8988T (cell line): ENCODE measurements at places on chromosomes 3 and 15.
A peak's percentile ranks its signal among the peaks of the same experiment; 100 is the strongest.

GRCh38 chr15:94324117-94324826 is 92.9 kb downstream of the MCTP2 start:
- DNase-seq, result no peak

- DNase-seq, result no peak
Observed at GRCh38 chr3:63565220-63565619, 87.3 kb upstream of the SNTN start.

DNA sequence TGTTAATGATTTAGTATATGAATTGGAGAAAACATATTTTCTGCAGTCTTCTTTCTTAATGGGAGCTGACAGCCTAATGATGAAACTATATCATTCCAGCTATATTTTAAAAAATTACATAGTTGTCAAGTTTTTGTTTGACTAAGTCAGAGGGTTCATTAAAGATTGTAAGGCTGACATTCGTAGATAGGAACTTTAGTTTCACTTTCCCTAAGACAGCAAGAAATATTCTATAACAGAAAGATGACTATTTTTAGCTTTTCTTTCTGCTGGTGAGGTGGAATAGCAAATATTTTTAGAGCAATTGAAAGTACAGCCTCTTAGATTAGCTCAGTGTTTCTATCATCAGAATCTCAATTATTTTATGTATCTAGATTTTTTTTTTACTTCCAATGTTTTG is 60.2 kb downstream of the PIAS1 start:
- DNase-seq, result no peak

- no peak for DNase-seq
Observed at GRCh38 chr3:165464736-165465135, 268.6 kb upstream of the SLITRK3 start.

DNA sequence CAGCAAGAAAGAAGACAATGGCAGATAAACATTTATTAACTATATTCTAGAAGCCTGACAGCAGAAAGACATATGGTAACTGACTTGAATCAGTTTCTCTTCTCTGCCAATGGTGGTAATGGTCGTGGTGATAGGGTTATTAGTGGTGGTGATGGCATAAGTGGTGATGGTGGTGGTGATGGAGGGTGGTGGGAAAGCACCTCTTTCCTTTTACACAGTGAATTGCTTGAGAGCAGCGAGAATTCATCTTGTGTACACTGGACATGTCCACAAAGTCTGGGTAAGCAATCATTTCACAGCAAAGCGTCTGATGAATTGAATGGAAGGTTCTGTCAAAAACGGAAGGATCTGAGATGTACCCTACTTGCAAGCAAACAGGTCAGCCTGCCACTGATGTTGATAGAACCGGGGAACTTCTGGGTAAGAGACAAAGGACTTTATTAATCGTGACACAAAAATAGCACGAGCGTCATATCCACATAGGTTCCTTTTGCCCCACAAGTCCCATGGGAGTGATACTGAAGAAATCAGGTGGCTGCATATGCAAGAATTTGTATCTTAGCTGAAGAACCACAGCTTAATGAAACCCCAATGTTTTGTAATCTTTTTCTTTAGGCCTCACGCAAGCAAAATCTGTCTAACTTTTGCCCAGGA is 23.5 kb upstream of the TBC1D5 start:
- DNase-seq, result no peak

DNA sequence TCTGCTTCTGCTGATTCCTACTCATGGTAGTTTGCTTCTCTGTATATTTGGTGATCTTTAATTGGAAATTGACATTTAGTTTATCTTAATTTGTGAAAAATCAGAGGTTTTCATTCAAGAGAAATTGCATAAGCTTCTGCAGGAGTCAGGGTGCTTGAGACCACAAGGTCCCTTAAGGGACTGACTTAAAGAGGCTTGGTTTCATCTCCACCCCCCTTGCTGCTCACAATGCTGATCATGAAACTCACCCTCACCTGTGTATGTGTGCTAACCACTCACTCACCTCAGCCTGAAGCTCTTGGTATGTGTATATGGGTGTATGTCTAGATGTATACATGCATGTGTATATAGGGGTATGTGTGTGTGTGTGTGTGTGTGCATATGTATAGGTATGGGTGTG is 11.4 kb downstream of the PGPEP1L start:
- no peak for DNase-seq

DNA sequence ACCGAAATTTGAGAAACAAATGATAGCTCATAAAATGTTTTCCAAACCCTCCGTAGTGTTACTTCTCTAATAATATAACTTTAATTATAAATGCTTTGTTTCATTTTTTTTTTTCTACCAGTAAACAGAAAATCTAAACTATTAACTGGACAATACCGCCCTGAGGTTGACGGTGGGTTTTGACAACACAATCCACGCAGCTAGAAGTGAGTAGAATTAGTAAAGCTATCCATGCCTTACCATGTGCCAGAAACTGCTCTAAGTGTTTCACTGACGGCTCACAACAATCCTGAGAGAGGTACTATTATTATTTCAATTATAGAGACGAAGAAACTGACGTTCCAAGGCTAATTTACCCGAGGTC is 410 bp downstream of the NDUFAF1 start:
- DNase-seq, result no peak

DNA sequence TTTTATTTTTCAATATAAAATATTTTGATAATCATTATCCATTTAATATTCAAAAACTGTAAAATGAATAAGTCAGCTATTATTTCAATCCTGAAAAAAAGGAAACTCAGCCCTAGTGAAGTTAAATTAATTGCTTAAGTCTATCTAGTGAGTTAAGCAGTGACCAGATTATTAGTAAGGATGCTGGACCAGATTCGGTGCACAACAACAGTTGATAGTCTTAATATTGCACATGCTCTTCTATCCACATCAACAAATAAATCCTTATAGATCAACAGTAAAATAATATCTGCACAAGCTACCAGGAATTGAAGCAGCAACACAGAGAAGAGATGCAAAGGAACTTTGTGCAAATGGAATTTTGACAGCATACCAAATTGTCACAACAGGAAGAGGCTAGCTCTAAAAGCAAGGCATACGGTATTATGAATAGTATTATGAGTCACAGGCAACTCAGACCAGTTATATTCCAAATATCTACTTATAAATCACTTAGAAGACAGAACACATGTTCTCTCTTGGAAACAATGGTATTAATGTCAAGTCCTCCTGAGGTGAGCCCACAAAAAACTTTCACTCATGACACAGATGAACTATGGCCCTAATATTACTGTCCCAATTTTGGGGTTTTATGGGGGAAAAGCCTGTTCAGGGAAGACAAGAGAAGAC is 24.9 kb downstream of the VPS13C start:
- DNase-seq, result no peak

GRCh38 chr15:59294574-59295260 is 78.0 kb downstream of the MYO1E start:
- DNase-seq, result no peak

DNA sequence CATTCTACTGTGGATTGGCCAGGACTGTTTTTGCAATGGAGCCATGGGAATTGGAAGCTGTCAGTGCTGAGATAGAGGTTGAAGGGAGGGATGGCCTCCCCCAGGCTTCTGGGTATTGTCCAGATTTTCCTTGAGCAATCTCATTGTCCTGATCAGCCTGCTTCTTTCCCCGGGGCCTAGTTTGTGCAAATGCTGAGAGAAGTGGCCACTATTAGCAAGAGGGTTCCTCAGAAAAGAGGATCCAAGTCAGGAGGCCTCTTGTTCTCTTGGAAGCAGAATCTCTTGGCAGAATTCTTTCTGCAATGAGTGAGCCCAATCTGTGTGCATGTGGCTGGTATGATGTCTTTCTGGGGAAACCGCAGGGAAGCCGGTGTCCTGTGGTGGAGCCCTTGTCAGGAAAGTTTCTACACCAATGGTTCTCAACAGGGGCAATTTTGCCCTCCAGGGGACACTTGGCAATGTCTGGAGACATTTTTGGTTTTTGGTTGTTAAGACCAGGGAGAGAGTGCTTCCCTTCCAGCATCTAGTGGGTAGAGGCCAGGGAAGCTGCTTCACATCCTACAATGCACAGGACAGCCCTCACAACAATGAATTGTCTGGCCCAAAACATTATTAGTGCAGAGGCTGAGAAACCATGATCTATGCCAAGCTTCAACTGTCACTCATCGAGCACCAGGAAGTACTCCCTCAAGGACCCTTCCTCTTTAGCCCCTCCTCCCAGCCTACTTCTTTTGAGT is 2.0 kb downstream of the LIPC start:
- no peak for DNase-seq

DNA sequence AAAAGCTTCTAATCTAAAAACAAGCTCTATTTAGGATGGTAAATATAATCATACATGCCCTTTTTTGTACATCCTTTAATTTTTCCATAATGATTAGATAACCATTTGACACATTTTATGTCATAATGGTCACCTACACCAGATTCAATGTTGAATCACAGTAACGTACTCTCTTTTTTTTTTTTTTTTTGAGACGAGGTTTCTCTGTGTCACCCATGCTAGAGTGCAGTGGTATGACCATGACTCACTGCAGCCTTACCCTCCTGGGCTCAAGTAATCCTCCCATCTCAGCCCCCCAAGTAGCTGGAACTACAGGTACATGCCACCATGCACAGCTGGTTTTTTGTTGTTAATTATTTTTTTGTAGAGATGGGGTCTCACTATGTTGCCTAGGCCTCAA is 49.2 kb downstream of the PROS1 start:
- DNase-seq, result no peak

DNA sequence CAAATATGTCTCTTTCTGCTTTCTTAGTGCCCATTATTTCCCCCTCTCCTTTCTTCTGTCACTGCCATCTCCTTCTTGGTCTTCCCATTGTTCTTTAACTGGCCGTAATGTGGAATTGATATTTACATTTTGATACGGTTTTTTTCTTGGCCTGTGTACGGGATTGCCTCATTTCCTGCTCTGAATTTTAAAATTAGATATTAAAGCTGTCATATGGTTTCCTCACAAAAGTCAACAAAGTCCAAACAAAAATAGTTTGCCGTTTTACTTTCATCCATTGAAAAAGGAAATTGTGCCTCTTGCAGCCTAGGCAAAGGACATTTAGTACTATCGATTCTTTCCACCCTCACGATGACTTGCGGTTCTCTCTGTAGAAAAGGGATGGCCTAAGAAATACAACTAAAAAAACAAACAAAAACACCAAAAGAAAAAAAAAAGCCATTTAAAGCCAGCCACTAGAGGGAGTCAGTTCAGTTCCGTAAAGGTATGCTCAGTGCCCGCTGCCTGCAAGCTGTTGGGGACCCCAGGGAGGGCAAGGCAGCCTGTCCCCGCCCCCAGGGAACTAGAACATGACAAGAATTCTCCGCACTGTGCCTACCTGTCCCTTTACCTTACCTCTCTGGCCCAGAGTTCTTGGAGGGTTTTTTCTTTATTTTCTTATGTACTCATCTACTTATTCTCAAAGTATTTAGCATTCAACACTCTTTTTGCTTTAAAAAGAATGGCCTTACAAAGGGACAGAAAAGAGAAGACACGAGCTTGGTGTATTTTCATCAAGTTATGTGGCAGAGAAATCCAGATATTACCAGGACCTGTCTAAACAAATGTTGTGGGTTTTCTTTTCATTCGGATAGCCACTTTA is 30.0 kb upstream of the NR2E3 start:
- peak; percentile 35 for DNase-seq

DNA sequence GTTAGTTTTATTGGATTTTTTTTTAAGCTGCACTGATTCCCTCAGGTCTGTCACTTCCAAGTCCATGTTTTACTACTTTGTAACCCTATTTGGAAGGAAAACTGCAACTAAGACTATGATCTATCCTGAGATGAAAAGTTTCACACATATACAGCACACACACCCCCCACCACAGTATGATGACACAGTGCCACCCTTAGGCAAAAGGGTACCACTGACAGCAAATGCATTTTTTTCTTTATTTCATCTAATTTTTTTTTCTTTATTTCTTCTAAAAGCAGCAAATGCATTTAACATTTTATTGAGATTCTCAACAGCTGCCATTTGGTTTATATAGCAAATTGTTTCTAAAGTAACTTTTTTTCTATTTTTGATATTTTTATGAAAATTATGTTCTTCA is 21.2 kb downstream of the NGRN start:
- peak; percentile 15 for DNase-seq

DNA sequence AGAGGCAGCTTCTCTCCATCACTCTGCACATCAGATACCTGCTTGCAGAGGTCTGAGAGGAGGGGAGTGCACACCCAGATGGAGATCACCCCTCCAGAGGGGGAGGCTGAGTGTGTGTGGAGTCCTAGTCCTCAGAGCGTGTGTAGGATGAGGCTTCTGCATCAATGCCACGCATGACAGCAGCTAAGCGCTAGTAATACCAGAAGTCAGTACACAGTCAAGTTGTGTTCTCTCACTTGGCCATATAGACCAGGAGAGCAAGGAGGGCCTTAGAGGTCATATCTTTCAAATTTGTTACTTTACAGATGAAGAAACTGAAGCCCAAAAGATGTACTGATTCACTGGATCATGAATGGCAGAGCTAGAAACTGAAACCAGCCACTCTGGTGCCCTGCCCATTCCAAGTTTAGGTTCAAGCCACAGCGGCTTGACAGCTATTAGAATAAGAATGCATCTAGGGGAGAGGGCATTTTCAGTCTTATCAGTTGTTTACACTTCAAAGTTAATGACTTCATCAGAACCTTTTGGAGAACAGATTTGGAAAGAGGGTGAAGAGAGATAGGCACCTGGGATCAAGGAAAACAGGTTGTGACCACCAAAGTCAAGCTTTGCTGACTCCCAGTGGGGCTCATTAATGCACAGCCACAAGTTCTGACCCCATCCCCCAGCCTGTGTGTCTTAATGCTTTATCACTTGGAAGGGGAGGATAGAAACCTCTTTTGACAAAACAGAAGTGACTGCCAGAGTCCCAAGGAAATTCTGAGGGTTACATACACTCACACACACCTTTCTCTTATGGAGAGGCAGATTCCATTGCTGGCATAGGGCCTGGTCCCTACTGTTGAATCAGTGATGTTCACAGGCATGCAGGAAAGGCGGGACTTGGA is 310.3 kb downstream of the CHST2 start:
- DNase-seq, result no peak

DNA sequence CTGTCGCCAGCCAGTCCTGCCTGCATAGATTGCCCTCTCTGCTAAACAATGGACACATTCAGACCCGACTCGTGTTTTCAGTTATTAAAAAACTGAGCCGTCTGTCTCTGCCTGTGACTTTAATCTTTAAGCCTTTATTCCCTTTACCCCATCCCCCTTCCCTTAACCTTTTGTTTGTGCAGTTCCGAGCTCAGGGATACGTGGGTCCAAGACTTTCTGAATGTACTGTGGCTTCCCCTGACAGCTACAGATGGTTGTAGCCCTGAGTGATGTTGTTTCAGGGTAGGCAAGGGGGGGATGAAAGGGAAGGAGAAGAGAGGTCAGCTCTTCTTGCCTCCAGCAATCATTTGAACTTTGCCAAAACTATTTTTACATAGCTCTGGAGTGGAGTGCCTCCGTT is 44.6 kb downstream of the EEFSEC start:
- no peak for DNase-seq

GRCh38 chr15:42092398-42093318 is 1.7 kb downstream of the PLA2G4D start:
- DNase-seq, result no peak

- no peak for DNase-seq
Observed at GRCh38 chr3:127589600-127590281, 792 bp downstream of the TPRA1 start.

DNA sequence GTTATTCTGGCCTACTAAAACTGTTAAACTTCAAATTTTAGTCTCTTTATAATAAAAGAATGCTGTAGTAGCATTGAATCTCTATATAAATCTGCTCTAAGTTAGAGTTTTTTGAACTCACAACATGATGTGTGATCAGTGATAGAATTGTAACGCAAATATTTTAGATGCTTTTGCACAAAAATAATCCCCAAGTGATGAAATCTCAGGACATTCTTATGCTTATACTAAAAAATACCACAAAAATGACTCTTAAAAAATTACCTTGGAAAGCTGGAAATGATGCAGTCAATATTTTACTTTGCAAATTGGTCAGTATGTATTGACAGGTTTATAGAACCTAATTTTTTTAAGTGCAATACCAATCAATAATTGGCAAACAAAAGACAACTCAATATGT is 375.3 kb downstream of the TBC1D5 start:
- DNase-seq, result no peak
